Muscle of leg (tissue), 16 donors: ENCODE measurements at places on chromosomes 11 and 22. TPM values are rescaled to one million over a fixed set of nuclear protein-coding genes. Genes with fewer than 3 reads are reported as not detected.

The RASD2 gene
- 2.9 TPM for total RNA-seq

The ZNF215 gene
- total RNA-seq: 0.89 TPM

The CERK gene
- total RNA-seq: 21.5 TPM

The SCUBE1 gene
- total RNA-seq: 0.13 TPM

The OR51B2 gene
- 0.09 TPM for total RNA-seq

The SPDYC gene
- not detected for total RNA-seq

DNA sequence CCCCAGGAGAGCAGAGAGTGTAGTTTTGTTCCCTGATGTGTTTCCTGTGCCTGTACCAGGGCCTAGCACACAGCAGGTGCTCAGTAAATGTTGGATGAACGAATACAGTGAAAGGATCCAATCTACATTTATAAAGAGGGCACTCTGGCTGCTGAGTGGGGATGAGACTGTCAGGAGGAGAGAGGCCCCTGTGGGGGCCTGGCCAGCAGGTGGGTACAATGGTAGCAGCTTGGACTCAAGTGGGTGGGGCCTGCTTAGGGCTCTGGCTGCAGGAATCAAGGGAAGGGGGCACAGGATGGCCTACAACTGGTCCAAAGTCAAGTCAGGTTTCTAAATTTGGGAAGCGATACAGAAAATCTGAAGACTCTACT lies 156.6 kb upstream of the GRK3 start:
- H3K4me1 ChIP-seq: peaks cover 32% of the 10 kb centered on the region
- no peak overlapping the region for H3K4me3 ChIP-seq
- H3K27me3 ChIP-seq: no peaks in the 10 kb centered on the region

DNA sequence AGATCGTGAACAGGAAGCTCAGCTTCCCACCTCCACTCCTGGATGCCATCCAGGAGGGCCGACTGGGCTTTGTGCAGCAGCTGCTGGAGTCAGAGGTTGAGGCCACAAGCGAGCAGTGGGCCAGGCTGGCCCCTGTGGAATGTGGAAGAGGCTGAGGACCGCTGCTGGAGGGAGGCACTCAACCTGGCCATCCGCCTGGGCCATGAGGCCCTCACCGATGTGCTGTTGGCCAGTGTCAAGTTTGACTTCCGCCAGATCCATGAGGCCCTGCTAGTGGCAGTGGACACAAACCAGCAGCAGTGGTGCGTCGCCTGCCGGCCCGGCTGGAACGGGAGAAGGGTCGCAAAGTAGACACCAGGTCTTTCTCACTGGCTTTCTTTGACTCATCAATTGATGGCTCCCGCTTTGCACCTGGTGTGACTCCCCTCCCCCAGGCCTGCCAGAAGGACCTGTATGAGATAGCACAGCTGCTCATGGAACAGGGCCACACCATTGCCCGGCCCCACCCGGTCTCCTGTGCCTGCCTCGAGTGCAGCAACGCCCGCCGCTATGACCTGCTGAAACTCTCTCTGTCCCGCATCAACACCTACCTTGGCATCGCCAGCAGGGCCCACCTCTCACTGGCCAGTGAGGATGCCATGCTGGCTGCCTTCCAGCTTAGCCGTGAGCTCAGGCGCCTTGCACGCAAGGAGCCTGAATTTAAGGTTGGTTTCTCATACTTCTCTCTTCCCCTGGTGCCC lies 24.9 kb downstream of the ART5 start:
- no peak overlapping the region for H3K27ac ChIP-seq
- H3K4me1 ChIP-seq: peaks cover 19% of the 10 kb centered on the region
- no peak overlapping the region for H3K4me3 ChIP-seq
- peak; percentile 48 for DNase-seq
- no peaks in the 10 kb centered on the region for H3K36me3 ChIP-seq

DNA sequence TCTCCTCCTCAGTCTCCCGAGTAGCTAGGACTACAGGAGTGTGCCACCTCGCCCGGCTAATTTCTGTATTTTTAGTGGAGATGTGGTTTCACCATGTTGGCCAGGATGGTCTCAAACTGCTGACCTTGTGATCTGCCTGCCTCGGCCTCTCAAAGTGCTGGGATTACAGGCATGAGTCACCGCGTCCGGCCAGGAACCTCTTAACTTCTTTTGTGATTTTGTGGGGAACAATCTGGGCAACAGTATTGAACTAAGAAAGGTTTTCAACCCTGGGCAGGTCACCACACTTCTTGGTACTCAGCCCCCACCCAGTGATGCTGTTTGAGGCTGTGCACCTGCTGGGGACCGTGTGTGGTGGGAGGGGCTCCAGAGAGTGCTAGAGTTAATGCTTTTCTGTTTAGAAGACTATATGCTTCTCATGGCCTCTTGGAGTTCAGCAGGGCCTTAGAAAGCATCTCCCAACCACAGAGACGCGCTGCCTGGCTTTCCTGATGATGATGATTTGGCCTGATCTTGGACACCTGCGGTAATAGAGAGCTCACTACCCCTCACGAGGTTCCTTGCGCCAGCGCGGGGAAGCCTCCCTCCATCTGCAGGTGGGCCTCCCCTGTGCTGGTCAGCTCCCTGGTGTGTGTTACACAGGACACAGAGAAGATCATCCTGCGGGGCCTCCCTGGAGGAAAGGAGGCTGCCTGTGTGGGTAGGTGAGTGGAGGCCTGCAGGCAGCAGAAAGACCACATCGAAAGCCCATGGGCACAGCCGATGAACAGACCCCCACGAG lies 1.2 kb downstream of the DENND6B start:
- no peak for DNase-seq
- H3K4me3 ChIP-seq: no peak overlapping the region
- H3K36me3 ChIP-seq: no peaks in the 10 kb centered on the region
- H3K27me3 ChIP-seq: no peaks in the 10 kb centered on the region
- H3K27ac ChIP-seq: no peak overlapping the region

GRCh38 chr11:8267280-8267679 lies 3.6 kb upstream of the LMO1 start:
- H3K36me3 ChIP-seq: no peaks in the 10 kb centered on the region
- H3K4me3 ChIP-seq: no peak overlapping the region
- H3K27me3 ChIP-seq: peaks cover 77% of the 10 kb centered on the region

- H3K36me3 ChIP-seq: no peaks in the 10 kb centered on the region
- no peaks in the 10 kb centered on the region for H3K27me3 ChIP-seq
- H3K4me3 ChIP-seq: no peak overlapping the region
- no peaks in the 10 kb centered on the region for H3K4me1 ChIP-seq
Measured at GRCh38 chr11:46564459-46564858, 29.4 kb downstream of the AMBRA1 start.

DNA sequence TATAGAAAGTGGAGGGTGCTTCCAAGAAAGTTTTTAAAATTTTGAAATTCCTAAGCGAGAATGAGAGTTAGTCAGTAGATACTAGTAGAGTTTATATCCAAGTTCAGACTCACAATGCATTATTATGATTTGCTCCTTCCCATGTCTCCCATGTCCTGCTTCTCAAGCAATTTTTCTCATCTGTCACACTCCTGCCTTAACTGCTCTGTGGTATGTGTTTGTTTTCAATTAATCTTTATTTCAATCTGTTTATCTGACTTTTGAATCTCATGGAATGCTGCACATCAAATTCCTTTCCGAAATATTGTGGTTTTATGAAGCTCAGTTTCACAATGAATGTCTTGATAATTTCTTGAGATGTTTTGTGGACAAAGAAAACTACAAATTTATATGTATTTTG lies 18.1 kb downstream of the THY1 start:
- H3K4me1 ChIP-seq: no peaks in the 10 kb centered on the region
- no peaks in the 10 kb centered on the region for H3K36me3 ChIP-seq
- H3K27me3 ChIP-seq: no peaks in the 10 kb centered on the region
- no peak for DNase-seq
- no peak overlapping the region for H3K4me3 ChIP-seq
- no peak overlapping the region for H3K27ac ChIP-seq

DNA sequence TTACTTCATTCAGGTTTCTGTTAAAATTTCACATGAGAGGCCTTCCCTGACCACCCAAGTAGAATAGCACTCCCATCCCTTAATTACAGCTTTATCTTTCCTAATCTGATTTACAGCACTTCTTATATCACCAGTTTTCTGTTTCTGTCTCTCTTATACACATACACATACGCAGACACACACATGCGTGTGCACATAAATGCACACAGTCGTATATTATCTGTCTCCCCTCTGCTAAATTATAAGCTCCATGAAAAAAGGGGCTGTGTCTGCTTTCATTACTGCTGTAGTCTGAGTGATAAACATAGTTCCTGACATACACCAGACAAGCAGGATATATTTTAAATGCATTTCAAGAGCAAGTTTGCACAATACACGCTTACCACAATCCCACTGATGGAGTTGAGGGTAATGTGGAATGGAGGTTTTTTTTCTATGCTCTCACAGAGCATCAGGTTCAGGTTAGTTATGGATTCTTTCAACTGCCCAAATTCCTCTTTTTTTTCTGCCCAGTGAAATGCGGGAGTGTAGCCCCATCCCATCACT lies 13.7 kb upstream of the TOP3B start:
- H3K27ac ChIP-seq: no peak overlapping the region
- H3K27me3 ChIP-seq: no peaks in the 10 kb centered on the region
- H3K4me3 ChIP-seq: no peak overlapping the region
- peaks cover 7% of the 10 kb centered on the region for H3K4me1 ChIP-seq
- no peak for DNase-seq

GRCh38 chr11:9577556-9577955 lies 4.1 kb downstream of the WEE1 start:
- H3K4me3 ChIP-seq: no peak overlapping the region
- H3K4me1 ChIP-seq: peaks cover 5% of the 10 kb centered on the region
- H3K27me3 ChIP-seq: no peaks in the 10 kb centered on the region
- peak; percentile 32 for DNase-seq

GRCh38 chr11:43315966-43316365 lies 4.2 kb downstream of the API5 start:
- H3K4me1 ChIP-seq: peaks cover 8% of the 10 kb centered on the region
- H3K27me3 ChIP-seq: no peaks in the 10 kb centered on the region
- H3K4me3 ChIP-seq: no peak overlapping the region
- DNase-seq: no peak
